B cell (primary cell): ENCODE measurements at places on chromosomes 7 and 10. TPM values are rescaled to one million over a fixed set of nuclear protein-coding genes. Genes with fewer than 3 reads are reported as not detected.

Gene CRHR2
- total RNA-seq = not detected in 2 replicates

Gene OPALIN
- not detected in 2 replicates for total RNA-seq

DNA sequence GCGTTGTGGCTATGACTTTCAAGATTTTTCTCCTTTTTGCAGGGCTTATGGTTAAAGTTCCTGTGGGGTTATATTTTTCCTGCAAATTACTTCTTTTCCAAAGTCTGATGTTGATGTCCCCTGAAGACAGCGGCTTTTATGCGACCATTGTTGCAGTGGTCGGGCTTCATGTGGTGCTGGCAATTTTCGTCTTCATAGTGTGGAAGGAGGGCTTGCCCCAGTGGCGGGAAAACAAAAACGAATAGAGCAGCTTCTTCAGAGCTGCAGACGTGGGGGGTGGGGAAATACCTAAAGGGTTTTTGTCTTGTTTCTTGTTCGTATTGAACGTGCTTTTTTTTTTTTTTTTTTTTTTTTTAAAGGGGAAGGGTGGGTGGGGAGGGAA lies 53.8 kb downstream of the MCMBP start:
- peaks cover 4% of the 10 kb centered on the region for H3K4me1 ChIP-seq
- H3K36me3 ChIP-seq = peaks cover 44% of the 10 kb centered on the region
- no peaks in the 10 kb centered on the region for H3K27me3 ChIP-seq
- H3K4me3 ChIP-seq = no peak overlapping the region
- H3K27ac ChIP-seq = no peak overlapping the region

GRCh38 chr7:129144834-129145668 lies 544 bp downstream of the TSPAN33 start:
- H3K4me1 ChIP-seq = peaks cover 52% of the 10 kb centered on the region
- no peaks in the 10 kb centered on the region for H3K27me3 ChIP-seq
- peak; percentile 72 for DNase-seq

DNA sequence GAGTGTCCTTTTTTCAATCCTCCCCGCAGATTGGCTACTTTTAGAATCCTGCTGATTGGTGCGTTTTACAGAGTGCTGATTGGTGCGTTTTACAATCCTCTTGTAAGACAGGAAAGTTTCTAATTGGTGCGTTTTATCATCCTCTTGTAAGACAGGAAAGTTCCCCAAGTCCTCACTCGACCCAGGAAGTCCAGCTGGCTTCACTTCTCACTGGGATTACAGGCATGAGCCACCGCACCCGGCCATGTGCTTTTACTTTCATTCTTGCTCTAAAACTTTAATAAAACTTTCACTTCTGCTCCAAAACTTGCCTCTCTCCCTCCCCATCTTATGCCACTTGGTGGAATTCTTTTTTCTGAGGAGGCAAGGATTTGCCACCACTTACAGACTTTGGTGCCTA lies 17.0 kb upstream of the WAPL start:
- no peak overlapping the region for H3K27ac ChIP-seq
- peak; percentile 32 for DNase-seq
- no peak overlapping the region for H3K4me3 ChIP-seq
- H3K4me1 ChIP-seq = peaks cover 15% of the 10 kb centered on the region
- no peaks in the 10 kb centered on the region for H3K27me3 ChIP-seq
- no peaks in the 10 kb centered on the region for H3K36me3 ChIP-seq
